Activated CD8-positive, alpha-beta memory T cell treated with anti-CD3 and anti-CD28 coated beads for 1 hour (primary cell): ENCODE measurements at places on chromosomes 16 and 17.

DNA sequence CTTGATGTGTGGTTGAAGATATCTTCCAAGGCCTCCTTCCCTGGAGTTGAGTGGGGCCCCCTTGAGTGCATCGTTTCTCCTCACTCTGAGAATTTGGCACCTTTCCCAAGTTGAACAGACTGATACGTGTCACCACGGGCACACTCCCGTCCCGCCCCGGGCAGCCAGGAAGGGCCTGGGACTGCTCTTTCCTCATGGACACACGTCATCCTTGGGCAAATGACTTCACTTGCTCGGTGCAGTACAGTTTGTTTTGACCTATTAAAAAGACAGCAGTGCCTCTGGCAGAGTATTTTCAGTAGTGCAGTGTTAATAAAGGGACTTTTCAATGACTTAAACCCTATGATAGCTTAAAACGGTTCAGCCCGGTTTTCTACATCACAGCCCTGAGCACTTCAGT, 59.9 kb downstream of the SEC14L1 start:
- no peak for DNase-seq

- no peak for DNase-seq
Observed at GRCh38 chr16:1007284-1007850, 25.8 kb downstream of the SOX8 start.

DNA sequence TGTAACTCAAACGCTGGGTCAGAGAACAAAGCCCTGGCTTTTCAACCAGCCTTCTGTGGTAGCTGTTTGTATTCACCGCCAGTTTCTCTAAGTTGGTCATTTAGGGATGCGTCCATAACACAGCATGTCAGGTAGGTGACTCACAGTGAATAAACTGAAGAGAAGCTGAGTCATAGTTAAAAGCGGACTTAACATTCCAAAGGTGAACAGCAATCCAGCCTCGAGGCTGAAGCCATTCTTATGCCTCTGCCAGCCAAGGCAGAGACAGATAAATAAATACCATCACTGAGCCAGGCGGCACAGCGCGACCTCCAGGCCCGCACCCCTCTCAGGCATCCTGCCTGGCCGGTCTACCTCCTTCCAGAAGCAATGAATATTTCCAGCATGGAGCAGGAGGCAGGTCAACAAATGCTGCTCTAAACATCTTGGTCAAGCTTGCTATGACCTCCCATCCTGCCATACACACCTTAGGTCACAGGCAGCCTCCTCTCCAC, 12.4 kb upstream of the CACNG4 start:
- no peak for DNase-seq

GRCh38 chr17:71413935-71414334, 706.9 kb upstream of the SOX9 start:
- DNase-seq = no peak

GRCh38 chr16:11129378-11129781, 126.6 kb downstream of the SOCS1 start:
- no peak for DNase-seq

GRCh38 chr17:50797135-50797810, 30.0 kb upstream of the ANKRD40CL start:
- no peak for DNase-seq
